ENCODE measurements at places on chromosomes 6 and 20. TPM values are rescaled to one million over a fixed set of nuclear protein-coding genes. Genes with fewer than 3 reads are reported as not detected.
A peak's percentile ranks its signal among the peaks of the same experiment; 100 is the strongest.

The BYSL gene
- polyA plus RNA-seq, result 32.0 TPM

GRCh38 chr6:100346203-100346602 is 118.5 kb downstream of the SIM1 start:
- no peak for DNase-seq

GRCh38 chr20:44716309-44717106 is 1.3 kb downstream of the CCN5 start:
- no peak for DNase-seq

- peak; percentile 94 for DNase-seq
These were observed 53.4 kb downstream of the TRAF3IP2 start for GRCh38 chr6:111552241-111552744.

DNA sequence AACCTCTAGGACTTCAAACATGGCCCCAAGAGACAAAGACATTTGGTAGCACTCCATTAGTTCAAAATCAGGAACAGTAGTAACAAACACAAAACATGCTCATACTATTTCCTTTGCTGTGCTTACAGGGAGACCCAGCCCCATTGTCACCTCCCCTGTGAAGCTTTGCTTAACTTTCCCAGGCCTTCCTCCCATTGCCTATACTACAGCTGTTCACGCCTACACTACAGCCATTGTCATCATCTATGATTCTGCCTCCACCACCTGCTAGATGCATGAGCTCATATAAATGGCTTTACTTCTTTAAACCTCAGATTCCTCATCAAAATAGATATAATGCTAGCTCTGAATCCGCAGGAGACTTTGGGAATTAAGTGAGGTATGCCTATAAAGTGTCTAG is 8.7 kb downstream of the PHACTR1 start:
- DNase-seq, result no peak

DNA sequence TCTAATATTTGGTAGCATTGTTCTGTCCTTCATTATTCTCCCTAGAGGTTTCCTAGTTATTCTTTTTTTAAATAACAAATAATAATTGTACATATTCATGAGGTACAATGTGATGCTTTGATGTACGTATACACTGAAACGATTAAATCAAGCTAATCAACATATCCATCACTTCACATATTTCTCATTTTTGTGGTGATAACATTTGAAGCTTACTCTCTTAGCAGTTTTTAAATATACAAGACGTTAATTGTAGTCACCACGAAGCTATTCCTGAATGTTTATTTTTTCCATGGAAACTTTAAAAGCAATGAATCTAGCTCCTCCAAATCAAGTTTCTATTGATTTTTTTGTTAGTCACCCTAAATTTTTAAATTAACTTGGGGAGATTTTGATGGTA is 116.5 kb upstream of the PRND start:
- DNase-seq, result no peak

- no peak for DNase-seq
These were observed 143.5 kb upstream of the BMP2 start for GRCh38 chr20:6623989-6624388.

DNA sequence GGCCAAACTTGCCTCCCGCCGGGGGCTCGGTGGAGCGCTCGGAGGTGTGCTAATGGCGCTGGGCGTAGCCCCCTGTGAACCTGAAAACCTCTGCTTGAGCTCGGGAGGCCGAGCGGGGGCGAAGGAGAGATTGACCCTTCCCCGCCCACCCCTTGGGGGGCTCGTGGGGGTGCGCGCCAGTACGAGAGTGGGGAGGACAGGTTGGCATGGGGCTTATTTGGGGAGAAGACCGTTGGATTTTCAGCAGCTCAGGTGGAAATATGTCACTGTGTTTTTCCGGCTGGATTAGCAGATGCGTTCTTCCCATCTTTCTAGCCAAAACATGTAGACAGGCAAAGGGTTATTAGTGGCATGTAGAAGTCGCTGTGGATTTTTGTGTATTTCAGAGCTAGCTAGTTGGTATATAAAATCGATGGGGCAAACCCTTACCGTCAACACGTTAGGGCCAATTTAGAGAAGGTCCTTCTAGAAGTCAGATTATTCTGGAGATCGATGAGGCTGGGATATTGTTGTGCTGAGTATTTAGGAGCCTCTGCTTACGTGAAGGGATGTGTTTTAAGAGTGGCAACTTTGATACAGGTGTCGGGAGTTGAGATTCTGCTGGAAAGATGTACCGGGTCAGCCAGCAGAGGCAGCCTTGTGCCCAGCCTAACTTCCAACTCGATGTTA is 525 bp downstream of the NCOA7 start:
- peak; percentile 36 for DNase-seq

DNA sequence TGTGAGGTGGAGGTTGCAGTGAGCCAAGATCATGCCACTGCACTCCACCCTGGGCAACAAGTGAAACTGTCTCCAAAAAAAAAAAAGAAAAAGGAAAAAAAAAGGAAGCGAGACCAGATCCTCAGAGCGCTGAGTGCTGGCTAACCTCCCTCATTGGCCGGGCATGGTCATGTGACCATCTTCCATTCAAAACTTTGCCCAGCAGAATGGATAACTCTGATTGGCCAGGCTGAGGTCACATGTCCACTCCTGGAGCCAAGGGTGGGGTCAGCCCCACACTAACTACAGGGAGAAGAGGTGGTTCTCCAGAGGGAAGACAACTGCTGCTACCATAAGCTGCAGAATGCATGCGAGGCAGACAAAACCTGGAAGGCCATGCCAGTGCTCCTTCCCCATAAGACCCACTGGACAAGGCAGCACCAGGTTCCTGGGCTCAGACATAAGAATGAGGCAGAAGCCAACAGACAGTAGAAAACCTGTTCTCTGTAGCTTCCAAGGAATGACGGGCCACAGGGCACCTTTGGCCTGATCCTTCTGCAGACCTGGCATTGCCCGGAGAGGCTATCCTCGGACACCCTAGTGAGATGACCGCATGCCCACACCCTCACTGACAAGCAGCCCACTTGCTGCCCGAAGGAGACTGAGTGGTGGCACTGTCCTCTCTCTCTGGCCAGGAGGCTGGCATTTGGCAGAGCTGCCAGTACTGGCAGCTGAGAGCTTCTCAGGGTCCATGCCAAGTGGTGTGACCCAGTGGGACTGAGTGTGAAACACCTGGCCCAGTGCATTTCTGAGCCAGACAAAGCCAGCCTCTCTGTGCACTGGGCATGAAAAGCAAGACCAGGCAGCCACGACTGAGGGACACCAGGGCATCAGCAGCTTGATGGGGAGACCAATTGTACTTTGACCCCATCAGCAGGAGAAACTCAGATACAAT is 311.9 kb upstream of the SULF2 start:
- DNase-seq, result no peak

GRCh38 chr6:169048865-169049205 is 204.8 kb downstream of the THBS2 start:
- DNase-seq, result no peak

The SKIC2 gene
- polyA plus RNA-seq, result 34.5 TPM

DNA sequence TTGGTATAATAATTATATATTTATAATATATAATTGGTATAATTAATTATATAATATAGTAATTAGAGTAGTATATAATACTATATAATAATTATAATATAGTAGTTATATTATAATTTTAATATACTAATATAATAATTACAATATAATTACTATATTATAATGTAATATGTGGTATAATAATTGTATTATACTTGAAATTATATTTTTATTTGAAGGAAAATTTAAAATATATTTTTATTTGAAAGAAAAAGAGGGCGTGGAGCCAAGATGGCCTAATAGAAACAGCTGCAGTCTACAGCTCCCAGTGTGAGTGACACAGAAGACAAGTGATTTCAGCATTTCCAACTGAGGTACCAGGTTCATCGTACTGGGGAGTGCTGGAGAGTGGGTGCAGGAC is 365.9 kb downstream of the MMUT start:
- DNase-seq, result no peak

The ZBTB12 gene
- 7.6 TPM for polyA plus RNA-seq

- no peak for DNase-seq
These were observed 28.9 kb downstream of the ZNF831 start for GRCh38 chr20:59192533-59192896.

The RPRD1B gene
- 31.4 TPM for polyA plus RNA-seq

DNA sequence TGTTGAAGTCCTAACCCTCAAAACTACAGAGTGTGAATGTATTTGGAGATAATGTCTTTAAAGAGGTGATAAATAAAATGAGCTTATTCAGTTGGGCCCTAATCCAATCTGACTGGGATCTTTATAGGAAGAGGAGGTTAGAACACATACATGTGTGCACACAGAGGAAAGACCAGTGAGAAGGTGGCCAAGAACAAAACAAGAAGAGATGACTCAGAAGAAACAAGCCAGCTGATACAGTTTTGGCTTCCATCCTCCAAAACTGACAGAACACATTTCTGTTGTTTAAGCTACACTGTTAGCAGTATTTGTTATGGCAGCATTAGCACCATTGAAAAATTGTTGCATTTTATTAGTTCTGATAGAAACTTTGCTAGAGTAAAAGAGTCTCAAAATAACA is 609.3 kb upstream of the IMPG1 start:
- DNase-seq, result peak; percentile 12

GRCh38 chr6:16736856-16737775 is 24.1 kb downstream of the ATXN1 start:
- no peak for DNase-seq

DNA sequence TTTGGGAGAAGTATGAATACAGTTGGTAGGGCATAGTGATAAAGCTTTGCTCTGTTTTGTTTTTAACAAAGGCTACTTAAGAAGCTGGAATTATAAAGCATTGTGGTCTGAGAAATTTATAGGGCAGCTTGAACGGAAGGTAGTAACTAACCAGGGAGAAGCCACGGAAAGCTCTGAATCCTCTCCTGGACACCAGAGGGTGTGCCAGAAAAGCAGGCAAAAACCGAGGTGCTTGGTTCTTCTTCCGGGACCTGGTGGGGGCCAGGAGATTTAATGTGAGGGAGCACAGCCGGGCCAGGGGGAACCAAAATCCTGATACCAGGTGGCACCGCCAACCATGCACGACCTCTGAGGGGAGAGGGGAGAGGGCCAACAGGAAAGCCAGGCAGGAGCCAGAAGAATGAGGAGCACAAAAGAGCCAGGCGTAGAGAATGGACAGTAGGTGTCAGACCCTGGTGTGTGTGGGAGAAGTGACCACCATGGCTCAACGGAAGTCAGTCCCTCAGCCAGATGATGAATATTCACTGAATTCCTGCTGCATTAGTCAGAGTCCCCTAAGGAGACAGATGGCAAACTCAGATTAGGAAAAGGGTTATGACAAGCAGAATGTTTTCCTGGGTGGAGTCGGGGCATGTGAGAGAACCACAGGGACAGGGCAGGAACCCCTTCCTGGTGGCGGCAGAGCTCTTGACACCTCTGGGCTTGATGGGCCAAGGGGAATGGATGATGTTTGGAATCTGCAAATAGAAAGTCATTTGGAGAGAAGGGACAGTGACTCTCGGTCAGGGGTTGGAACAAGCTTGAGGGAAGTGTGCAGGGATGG is 262.3 kb downstream of the ZNF217 start:
- peak; percentile 51 for DNase-seq

The EEF1A2 gene
- 615 TPM for polyA plus RNA-seq

DNA sequence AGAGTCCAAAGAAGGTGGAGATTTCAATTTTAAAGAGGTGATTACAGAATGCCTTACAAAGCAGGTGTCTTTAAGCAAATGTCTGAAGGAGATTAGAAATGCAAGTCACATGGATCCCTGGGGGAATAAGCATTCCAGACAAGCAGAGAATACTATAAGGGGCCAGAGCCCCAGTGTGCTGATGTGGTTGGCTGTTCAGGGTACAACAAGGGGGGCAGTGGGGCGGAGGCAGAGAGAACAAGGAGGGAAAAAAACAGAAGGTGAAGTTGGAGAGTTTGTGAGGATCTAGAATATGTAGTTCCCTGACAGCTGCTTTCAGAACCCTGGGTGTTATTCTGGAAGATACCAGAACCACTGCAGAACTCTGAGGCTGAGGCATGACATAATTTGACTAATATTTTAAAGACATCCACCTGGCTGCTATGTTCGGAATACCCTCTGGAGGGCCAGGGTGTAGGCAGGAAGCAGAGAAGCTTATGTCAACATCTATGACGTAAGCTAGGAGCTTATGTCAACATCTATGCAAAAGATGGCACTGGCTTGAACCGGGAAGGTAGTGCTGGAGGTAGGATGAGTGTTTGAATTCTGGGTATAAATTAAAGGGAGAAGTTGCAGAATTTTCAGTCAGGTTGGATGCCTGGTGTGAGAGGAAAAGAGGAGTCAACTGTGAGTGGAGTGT is 276.3 kb upstream of the AGPAT4 start:
- no peak for DNase-seq

DNA sequence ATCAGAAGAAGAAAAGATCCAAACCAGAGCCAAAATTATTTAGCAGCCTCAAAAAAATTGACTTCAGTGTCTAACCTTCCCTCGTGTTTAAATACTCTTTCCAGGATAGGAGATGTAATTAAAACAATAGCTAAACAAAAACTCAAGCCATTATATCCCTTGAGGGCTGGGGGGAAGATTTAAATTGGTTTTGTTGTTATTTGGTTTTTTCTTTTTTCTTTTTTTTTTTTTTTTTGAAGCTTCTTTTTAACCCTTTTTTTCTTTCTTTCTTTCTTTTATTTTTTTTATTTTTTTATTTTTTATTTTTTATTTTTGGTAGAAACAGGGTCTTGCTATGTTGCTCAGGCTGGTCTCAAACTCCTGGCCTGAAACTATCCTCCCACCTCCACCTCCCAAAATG is 269.0 kb downstream of the KHDC1L start:
- DNase-seq, result no peak

The RUNX2 gene
- polyA plus RNA-seq, result 1.3 TPM

DNA sequence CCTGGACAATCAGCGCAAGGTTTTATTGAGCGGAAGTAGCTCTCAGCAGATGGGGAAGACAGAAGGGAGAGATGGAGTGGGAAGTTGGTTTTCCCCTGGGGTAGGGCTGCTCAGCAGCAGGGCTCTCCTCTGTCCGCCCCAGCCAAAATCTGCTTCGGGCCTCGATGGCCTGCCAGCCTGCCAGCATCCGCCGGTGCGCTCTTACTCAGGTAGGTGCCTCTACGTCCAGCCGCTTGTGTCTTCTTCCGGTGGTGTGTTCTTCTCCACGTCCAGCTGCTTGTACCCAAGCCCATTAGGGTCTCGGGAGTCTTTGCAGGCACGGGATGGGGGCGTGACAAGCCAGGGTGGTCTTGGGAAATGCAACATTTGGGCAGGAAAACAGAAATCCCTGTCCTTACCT is 1340.0 kb upstream of the MAP3K7 start:
- no peak for DNase-seq

DNA sequence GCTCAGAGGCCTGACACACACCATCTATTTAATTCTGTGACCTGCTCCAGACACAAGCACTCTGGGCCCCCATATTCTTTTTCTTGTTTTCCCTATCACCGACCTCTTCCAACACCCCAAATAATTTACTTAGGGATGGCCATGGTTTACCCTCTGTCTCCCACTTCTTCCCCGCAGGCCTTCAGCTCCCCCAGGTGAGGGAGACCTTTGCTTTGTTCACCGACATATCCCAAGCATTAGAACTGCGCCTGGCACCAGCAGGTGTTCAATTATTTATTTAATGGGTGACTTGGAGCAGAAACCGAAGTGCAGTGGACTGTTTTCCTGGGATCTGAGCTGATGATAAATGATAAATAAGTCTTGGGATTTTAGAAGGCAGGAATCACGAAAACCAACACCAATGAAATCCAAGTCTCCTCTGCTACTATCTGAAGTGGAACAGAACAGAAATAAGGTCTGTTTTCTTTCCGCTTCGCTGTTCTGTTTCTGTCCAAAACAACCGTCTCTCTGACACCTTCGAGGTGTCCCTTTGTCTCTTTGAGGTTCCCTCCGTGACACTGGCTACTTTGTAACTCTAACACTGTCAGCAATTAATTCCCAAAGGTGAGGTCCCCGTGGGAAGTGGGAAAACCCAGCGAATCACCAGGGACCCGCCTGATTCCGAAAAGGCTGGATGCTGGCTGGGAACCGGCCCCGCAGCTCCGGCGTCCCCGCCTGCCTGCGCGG is 1.1 kb upstream of the RIN2 start:
- DNase-seq, result no peak

All from muscle of arm (tissue), 14 donors.